Myocyte (in vitro differentiated cells): ENCODE measurements at places on chromosomes 6 and 20. TPM values are rescaled to one million over a fixed set of nuclear protein-coding genes. Genes with fewer than 3 reads are reported as not detected.

The SH3BGRL2 gene
- 4.0 and 8.2 TPM in 2 replicates for total RNA-seq

The NTSR1 gene
- total RNA-seq = not detected in 2 replicates

The SLPI gene
- total RNA-seq = not detected in 2 replicates

The LRP11 gene
- total RNA-seq = 53.2 and 62.7 TPM in 2 replicates

The GMNN gene
- total RNA-seq = 7.5 and 12.1 TPM in 2 replicates

The CALHM4 gene
- total RNA-seq = not detected in 2 replicates

The RNF39 gene
- total RNA-seq = not detected in 2 replicates

The SLC22A2 gene
- total RNA-seq = not detected in 2 replicates

The CALHM6 gene
- 0.31 TPM in 1 of 2 replicates, not detected in the other for total RNA-seq

The COL11A2 gene
- total RNA-seq = 0.96 and 1.9 TPM in 2 replicates

The GTF3C6 gene
- 97.2 and 114 TPM in 2 replicates for total RNA-seq

The LBP gene
- total RNA-seq = not detected in 2 replicates

The STMND1 gene
- total RNA-seq = not detected in 2 replicates

The SSTR4 gene
- not detected in 2 replicates for total RNA-seq

The PRDM13 gene
- not detected in 2 replicates for total RNA-seq

The KCNQ2 gene
- not detected in 2 replicates for total RNA-seq

The VSTM2L gene
- total RNA-seq = 77.5 and 139 TPM in 2 replicates

The MYCT1 gene
- total RNA-seq = 0.21 TPM in 1 of 2 replicates, not detected in the other

The JPH2 gene
- total RNA-seq = 263 and 339 TPM in 2 replicates

The DNAAF9 gene
- 9.4 and 10.6 TPM in 2 replicates for total RNA-seq

The GNAS-AS1 gene
- total RNA-seq = not detected in 2 replicates

The RSPO4 gene
- not detected in 2 replicates for total RNA-seq

The SIRPB2 gene
- not detected in 2 replicates for total RNA-seq

The CDH4 gene
- 0.31 and 0.45 TPM in 2 replicates for total RNA-seq

The PRPF6 gene
- 42.4 and 49.4 TPM in 2 replicates for total RNA-seq

The HEY2 gene
- total RNA-seq = 0.08 TPM in 1 of 2 replicates, not detected in the other

The TNFRSF6B gene
- total RNA-seq = 4.9 and 5.2 TPM in 2 replicates

The C20orf144 gene
- 0.24 TPM in 1 of 2 replicates, not detected in the other for total RNA-seq

The C2 gene
- total RNA-seq = 7.0 and 7.5 TPM in 2 replicates

The RAB44 gene
- not detected in 2 replicates for total RNA-seq

The GFOD1 gene
- 2.3 and 2.8 TPM in 2 replicates for total RNA-seq

The GPR63 gene
- total RNA-seq = 0.16 and 0.27 TPM in 2 replicates

The LTB gene
- total RNA-seq = 0.40 TPM in 1 of 2 replicates, not detected in the other

The SIRPA gene
- 2.9 and 5.3 TPM in 2 replicates for total RNA-seq

The MUCL3 gene
- total RNA-seq = not detected in 2 replicates

The BTN1A1 gene
- total RNA-seq = not detected in 2 replicates

The CNKSR3 gene
- 10.0 and 12.8 TPM in 2 replicates for total RNA-seq

The BPIFB2 gene
- total RNA-seq = not detected in 2 replicates

The EEF1A2 gene
- 456 and 555 TPM in 2 replicates for total RNA-seq

The SLC17A3 gene
- not detected in 2 replicates for total RNA-seq

The CFB gene
- 1.8 and 6.6 TPM in 2 replicates for total RNA-seq

The ULBP1 gene
- 0.16 and 0.26 TPM in 2 replicates for total RNA-seq

The ERVFRD-1 gene
- not detected in 2 replicates for total RNA-seq

The CCN6 gene
- total RNA-seq = not detected in 2 replicates

The RIMS1 gene
- 0.21 and 1.8 TPM in 2 replicates for total RNA-seq

The PCK1 gene
- total RNA-seq = not detected in 2 replicates

The CD40 gene
- 0.62 and 0.64 TPM in 2 replicates for total RNA-seq

The BTBD9 gene
- 6.8 and 9.9 TPM in 2 replicates for total RNA-seq

The TTK gene
- total RNA-seq = 0.40 and 1.1 TPM in 2 replicates

The SPATA25 gene
- 5.9 and 10.2 TPM in 2 replicates for total RNA-seq

The ZNF343 gene
- 5.0 and 11.7 TPM in 2 replicates for total RNA-seq

The CD24 gene
- 337 and 1,204 TPM in 2 replicates for total RNA-seq

The ENPP5 gene
- total RNA-seq = 0.35 and 0.42 TPM in 2 replicates

The ZKSCAN3 gene
- 4.4 and 5.5 TPM in 2 replicates for total RNA-seq

The BANF2 gene
- not detected in 2 replicates for total RNA-seq
